ENCODE measurements at places on chromosomes 6 and 20. TPM values are rescaled to one million over a fixed set of nuclear protein-coding genes. Genes with fewer than 3 reads are reported as not detected.

Gene CASS4
- total RNA-seq: 3.4 TPM

DNA sequence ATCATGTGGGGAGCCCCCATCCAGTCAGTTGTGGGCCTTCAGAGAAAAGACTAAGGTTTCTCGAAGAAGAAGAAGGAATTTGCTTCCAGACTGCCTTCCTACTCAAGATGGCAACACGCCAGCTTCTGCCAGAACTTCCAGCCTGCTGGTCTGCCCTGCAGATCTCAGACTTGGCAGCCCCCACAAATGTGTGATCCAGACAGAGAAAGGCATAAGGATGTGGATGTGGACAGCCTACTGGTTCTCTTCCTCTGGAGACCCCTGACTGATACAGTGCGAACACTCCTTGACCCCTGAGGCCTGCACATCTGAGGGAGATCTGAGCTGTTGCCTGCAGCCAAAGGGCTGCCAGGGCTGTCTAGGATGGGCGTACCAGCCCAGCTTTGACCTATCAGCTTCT is 8.6 kb downstream of the GABRR1 start:
- peak; percentile 59 for DNase-seq

DNA sequence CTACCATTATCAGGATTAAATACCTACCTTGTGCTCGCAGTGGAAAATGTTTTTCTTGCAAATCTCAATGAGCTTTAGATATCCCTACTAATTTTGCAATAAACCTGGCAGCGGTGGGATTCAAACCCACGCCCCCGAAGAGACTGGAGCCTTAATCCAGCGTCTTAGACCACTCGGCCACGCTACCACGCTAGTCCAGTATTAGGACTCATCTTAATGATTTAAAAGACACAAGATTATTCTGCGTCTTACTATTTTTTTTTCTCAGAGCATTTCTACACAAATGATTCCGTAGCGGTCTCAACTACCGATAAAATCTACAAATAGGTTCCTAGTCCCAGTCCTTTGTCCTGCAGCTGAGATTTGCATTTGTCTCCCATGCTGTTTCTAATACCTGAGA is 35.2 kb upstream of the ZSCAN23 start:
- no peak for DNase-seq

DNA sequence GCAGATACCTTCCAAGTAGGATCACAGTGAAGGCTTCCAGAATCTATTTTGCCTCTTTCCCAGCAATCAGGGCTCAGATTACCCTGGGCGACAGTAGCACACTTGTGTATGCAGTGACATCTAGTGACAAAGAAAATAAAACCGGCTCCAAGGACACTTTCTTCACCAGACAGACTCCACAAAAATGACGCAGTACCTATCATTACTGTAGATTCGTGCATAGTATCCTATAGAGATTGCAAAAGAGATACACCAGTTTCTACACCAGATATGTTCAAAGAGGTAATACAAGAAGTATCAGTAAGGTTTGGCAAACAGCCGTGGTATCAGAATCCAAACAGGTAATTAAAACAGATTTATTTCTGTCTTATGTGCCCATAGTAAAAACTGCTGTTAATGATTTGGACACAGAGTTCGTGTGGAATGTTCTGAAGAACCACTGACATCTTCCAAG is 600.4 kb upstream of the JAG1 start:
- DNase-seq: no peak

Gene PPP1R14C
- total RNA-seq: 0.58 TPM

Gene MACROD2
- 6.2 TPM for total RNA-seq

Gene ARFGEF3
- 2.5 TPM for total RNA-seq

DNA sequence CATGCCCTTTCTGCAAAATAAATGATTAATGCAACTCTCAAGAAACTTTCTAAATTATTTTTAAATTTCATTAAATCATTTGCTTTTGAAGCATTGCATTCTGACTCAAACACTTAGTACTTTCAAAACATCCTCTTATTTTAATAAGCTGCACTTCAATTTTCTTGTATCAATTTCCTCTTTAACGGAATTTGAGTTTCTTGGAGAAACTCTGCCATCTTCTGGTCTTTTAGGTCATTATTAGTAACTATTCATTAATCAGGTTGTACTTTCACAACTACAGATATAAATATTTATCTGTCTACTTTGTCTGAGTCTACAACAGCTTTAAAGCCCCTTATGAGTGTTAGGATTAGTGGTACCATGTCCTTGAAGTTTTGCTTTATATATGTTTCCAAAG is 30.2 kb downstream of the TMX4 start:
- DNase-seq: no peak

GRCh38 chr6:99189823-99190721 is 159.4 kb downstream of the FAXC start:
- no peak for DNase-seq

DNA sequence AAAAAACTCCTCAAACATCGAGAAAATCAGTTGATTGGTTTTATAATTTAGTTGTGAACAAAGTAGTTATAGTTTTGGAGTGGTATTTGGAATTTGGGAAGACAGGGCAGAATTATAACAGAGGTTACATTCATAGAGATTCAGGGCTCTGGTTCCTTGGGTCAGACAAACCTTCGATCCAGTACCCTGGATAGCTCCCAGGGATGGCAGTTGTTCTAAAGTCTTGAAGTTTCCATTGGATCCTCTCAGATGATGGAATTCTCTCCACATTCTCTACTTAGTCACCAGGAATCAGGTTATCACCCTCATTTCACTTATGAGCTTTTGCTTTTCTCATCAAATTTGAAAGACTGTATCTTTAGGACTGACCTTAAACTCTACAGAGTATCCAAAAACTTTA is 285.1 kb downstream of the CENPW start:
- no peak for DNase-seq

- no peak for DNase-seq
These were observed 31.2 kb downstream of the SPDEF start for GRCh38 chr6:34524971-34525370.

DNA sequence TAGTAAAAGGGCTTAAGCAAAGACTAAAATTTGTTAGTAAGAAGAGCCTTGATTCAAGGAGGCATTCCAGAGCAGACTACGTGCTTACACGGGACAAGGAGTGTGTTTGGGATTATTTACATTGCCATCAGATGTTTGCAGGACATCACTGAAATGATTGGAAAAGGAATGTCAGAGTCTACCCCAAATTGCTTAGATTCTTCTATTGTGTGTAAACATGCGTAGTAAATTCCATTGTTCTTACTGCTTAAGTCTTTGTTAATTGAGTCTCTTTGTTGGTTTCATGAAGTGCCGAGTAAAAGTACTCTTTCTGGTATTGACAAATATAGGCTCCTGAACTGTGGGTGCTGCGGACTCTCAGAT is 60.5 kb downstream of the CD83 start:
- DNase-seq: no peak

GRCh38 chr20:46875059-46875458 is 19.6 kb upstream of the EYA2 start:
- DNase-seq: no peak

Gene TMEM200A
- total RNA-seq: 8.9 TPM

GRCh38 chr20:50412069-50412468 is 98.1 kb upstream of the PTPN1 start:
- DNase-seq: no peak

GRCh38 chr6:36852481-36853147 is 13.4 kb upstream of the CPNE5 start:
- no peak for DNase-seq

DNA sequence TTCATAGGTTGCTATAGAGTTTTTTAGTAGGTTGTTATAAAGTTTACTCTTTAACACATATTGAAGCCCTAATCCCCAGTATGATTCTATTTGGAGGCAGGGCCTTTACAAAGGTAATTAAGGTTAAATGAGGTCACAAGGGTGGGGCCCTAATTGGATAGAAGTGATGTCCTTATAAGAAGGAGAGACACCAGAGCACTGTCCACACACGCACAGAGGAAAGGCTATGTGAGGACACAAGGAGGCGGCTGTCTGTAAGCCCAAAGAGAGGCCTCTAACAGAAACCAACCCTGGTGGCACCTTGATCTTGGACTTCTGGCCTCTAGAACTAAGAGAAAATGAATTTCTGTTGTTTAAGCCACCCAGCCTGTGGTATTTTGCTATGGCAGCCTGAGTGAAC is 98.5 kb downstream of the GJA10 start:
- no peak for DNase-seq

DNA sequence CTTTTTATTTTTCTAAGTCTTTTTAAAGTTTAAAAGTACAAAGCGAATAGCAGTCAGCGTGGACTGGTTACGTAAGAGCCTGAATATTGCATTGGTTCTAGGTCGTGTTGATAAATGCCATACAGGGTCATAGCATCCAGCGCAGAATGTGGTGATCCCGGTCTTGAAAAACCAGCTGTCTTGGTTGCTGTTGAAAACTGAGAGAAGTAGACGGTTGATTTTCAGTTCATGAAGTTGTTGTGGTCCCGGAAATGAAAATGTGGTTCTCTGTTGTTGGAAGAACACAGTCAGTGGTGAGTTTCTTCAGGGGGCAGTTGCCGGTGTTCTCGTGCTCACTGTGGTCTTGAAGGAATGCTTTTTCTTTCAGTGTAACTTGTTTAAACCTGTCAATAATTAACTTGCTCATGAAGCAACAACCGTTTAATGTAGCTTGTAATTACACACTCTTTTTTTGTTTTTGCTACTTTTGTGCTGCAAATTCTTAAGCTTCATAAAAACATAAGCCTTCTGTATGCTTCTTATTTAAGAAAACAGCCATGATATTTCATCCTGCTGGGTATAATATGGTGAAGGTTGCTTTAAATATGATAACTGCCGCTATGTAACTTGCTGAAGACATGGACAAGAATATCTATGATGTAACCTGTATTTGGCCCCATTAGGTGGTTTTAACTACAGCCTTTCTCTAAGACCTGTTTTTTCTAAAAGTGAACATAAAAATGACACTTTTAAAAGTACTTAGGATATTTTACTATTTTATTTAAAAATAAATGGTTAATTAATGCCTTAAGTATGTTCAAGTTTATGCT is 64.8 kb upstream of the KIF25 start:
- no peak for DNase-seq

Gene DEFB132
- not detected for total RNA-seq

DNA sequence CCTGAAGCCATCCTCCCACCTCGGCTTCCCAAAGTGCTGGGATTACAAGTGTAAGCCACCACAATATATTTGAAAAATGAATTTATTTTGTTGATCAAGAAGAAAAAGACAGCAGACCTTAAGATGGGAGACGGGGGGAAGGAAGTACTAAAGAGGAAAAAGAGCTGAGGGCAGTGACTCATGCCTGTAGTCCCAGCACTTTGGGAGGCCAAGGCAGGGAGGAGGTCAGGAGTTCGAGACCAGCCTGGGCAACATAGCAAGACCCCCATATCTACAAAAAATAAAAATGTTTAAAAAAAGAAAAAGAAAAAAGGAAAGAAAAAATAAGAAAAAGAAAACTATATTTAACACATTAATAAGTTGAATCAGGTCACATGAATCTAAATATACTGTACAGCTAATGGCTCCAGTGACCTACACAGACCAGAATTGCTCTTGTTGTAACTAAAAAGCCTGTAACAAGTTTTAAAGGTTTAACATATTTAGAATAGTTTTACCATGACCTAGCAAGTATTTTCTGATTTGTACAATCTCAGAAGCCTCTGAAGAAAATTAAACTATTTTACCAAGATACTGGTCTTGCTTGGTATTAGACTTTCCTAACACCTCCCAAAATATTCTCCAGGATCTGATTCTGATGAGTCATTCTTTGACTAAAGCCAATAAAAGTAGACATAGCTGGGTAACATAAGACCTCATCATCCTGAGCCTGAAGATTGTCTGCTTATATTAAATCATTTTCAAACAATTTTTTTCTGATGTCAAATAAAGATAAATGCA is 4.3 kb upstream of the AKIRIN2 start:
- DNase-seq: no peak

GRCh38 chr20:63700199-63701050 is 4.0 kb downstream of the TNFRSF6B start:
- peak; percentile 63 for DNase-seq

DNA sequence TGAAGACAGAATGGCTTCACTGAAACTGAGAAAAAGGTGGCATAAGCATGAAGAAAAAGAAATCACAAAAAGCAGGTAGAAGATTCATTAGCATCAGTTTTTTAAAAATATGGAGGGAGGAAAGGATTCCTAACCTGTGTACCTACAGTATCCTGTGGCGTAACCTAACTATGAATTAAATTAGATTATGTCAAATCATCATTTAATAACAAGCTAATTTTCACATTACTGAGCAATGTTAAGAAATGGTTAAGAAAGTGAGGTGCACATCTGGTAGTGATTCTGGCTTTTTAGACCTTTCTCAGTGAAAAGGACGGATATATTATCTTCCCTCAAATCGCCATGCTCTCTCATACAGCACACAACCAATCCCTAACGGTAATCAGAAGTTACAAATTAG is 12.5 kb downstream of the CD164 start:
- DNase-seq: no peak

Gene PNPLA1
- total RNA-seq: 0.23 TPM

- DNase-seq: no peak
These were observed 22.9 kb downstream of the IRF4 start for GRCh38 chr6:414447-414846.

- no peak for DNase-seq
These were observed 65.1 kb downstream of the CGA start for GRCh38 chr6:87029711-87030314.

- DNase-seq: no peak
These were observed 4.3 kb downstream of the OR2J3 start for GRCh38 chr6:29112135-29112534.

- DNase-seq: no peak
These were observed 4.5 kb downstream of the SOX4 start for GRCh38 chr6:21597801-21598673.

DNA sequence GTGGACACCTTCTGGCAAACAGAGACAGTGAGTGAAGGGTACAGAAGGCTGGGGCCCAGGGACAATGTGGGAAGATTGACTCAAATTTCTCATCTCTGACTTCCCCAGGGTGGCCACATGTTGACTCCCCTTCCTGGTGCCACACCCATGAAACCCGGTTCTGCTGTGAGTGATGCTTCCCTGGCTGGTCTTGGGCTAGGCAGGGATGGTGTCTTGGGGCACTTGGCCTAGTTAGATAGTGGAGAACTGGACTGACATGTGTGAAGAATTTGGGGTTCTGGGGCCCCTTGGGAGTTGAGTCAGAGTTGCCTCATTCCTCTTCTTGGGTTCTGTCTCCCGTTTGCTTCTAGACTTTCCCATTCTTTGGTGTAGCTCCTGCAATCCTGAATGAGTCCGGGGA is 34.2 kb downstream of the GSS start:
- DNase-seq: no peak

Gene HSPA1B
- 155 TPM for total RNA-seq

DNA sequence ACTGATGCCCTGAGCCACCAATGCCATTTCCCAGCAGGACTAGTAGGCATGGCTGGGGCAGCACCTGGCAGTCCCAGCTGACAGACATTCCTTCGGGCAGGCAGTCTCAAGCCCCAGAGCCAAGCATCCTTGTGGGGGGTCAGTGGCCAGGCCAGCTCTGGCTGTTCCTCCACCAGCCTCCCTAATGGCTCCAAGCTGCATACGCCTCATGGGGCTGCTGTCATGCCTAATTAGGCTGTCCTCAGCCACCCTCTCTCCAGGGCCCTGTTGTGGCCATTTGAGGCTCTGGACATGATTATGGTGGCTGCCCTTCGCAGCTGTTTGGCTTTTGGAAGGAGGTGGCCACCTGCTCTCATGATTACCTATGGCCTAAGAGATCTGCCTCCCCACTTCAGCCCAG is 79.4 kb downstream of the DLGAP4 start:
- DNase-seq: no peak

Gene PHIP
- 38.0 TPM for total RNA-seq

GRCh38 chr6:86683132-86683908 is 254.0 kb upstream of the HTR1E start:
- no peak for DNase-seq

Gene CRYBG1
- 6.2 TPM for total RNA-seq
